ENCODE measurements at places on chromosomes 4 and X. TPM values are rescaled to one million over a fixed set of nuclear protein-coding genes. Genes with fewer than 3 reads are reported as not detected.

The ETDA gene
- not detected for total RNA-seq

The PABPC4L gene
- total RNA-seq, result not detected

The RWDD4 gene
- total RNA-seq, result 17.4 TPM

The RAI2 gene
- total RNA-seq, result 0.16 TPM

The GPR34 gene
- total RNA-seq, result not detected

The NEXMIF gene
- total RNA-seq, result not detected

The CRMP1 gene
- total RNA-seq, result not detected

The TLR2 gene
- 7.8 TPM for total RNA-seq

The SPANXN4 gene
- not detected for total RNA-seq

The CXCL6 gene
- total RNA-seq, result not detected

The GLUD2 gene
- 1.3 TPM for total RNA-seq

The VEGFD gene
- total RNA-seq, result not detected

The TMEM187 gene
- 4.9 TPM for total RNA-seq

The TBCK gene
- 51.1 TPM for total RNA-seq

The PGAM4 gene
- total RNA-seq, result not detected

The TMPRSS11B gene
- not detected for total RNA-seq

The PRSS12 gene
- total RNA-seq, result 1.6 TPM

The SASH3 gene
- not detected for total RNA-seq

The CLCN4 gene
- 11.1 TPM for total RNA-seq

The CSN1S1 gene
- not detected for total RNA-seq

The ASMT gene
- not detected for total RNA-seq

The BEND2 gene
- not detected for total RNA-seq

The LONRF3 gene
- 0.84 TPM for total RNA-seq

The TMPRSS11D gene
- total RNA-seq, result not detected

The NAA11 gene
- total RNA-seq, result not detected

The LIAS gene
- 21.1 TPM for total RNA-seq

The WFS1 gene
- 24.9 TPM for total RNA-seq

The AMTN gene
- total RNA-seq, result not detected

The GAGE12G gene
- total RNA-seq, result not detected

The PASD1 gene
- not detected for total RNA-seq

The SLC2A9 gene
- 17.5 TPM for total RNA-seq

The RBM46 gene
- not detected for total RNA-seq

The NOX1 gene
- 13.2 TPM for total RNA-seq
